ENCODE measurements at places on chromosomes 4 and X. TPM values are rescaled to one million over a fixed set of nuclear protein-coding genes. Genes with fewer than 3 reads are reported as not detected.

DACH2 gene
- 8.6 TPM for total RNA-seq

- no peak for DNase-seq
- H3K4me1 ChIP-seq = no peaks in the 10 kb centered on the region
- no peaks in the 10 kb centered on the region for H3K36me3 ChIP-seq
- H3K27ac ChIP-seq = peak overlapping the region; percentile 92
Observed at GRCh38 chr4:99945718-99946355, 581 bp downstream of the DNAJB14 start.

CT83 gene
- total RNA-seq = not detected

DNA sequence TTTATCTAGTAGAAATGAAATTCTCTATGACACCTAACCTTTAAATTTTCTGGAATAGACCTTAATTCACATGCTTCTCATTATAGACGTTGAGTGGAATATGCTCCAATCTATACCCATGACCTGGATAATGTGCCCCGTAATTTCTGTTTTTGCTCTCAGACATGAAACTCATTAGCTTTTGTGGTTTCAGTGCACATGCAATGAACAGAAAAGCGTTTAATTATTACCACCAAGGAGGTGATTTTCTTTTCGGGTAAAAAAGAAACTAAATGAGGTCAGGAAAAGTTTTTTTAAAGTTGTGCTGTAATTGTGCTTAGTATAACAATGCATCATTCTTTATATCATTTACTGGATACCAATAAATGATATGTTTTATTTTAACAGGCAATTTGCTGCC lies 1703.9 kb upstream of the TENM3 start:
- H3K4me1 ChIP-seq = no peaks in the 10 kb centered on the region
- no peak for DNase-seq
- no peaks in the 10 kb centered on the region for H3K27me3 ChIP-seq
- H3K4me3 ChIP-seq = no peak overlapping the region
- no peaks in the 10 kb centered on the region for H3K36me3 ChIP-seq

DNA sequence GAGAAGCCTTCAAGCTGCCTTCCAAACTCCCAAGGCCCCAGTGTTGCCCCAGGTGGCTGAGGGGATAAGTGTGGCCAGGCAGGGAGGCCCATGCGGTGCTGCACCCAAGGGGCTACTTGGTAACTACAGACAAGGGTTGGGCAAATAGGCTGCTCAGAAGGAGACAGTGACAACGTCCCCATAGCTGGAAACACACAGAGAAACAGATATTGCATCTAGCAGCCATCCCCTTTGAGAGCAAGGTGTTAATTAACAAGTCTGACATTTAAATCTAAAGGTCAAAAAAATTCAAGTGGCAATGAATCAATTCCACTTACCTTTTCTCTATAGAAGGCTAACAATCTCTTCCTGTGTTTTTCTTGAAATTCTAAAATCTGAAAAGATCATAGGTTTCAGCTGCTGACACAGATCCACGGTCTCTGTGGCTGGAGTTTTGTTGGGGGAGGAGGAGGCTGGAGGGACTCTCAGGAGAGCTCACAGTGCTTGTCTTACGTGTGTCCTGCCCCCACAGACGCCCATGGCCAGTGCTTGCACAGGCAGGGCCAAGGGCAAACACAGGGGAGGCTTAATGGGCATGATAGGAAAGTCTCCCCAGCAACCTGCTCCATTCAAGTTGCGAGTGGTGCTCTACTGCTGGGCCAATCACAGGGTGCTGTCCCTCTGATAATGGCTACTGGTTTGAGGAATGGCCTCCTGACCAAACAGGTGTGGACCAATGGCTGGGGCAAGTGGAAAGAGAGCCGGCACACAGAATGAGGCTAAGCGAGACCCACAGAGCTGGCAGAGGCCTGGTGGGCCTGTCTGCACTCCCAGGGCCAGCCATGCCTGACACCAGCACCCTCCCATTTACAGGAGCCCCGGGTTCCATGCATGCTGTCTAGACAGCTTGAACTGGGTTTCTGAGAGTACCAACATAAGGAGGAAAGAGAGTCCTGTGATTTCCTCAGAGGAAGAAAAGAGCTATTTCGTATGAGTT lies 22.6 kb downstream of the RNF212 start:
- no peak overlapping the region for H3K4me3 ChIP-seq
- no peaks in the 10 kb centered on the region for H3K4me1 ChIP-seq
- DNase-seq = no peak
- H3K36me3 ChIP-seq = no peaks in the 10 kb centered on the region
- no peak overlapping the region for H3K27ac ChIP-seq

COL4A6 gene
- 34.6 TPM for total RNA-seq

AADAT gene
- total RNA-seq = 14.4 TPM

- H3K4me1 ChIP-seq = no peaks in the 10 kb centered on the region
- no peaks in the 10 kb centered on the region for H3K36me3 ChIP-seq
- no peak overlapping the region for H3K27ac ChIP-seq
- H3K4me3 ChIP-seq = no peak overlapping the region
- H3K27me3 ChIP-seq = no peaks in the 10 kb centered on the region
- no peak for DNase-seq
Observed at GRCh38 chr4:33296876-33297455, 2576.8 kb downstream of the PCDH7 start.

MAGEA10 gene
- not detected for total RNA-seq

DNA sequence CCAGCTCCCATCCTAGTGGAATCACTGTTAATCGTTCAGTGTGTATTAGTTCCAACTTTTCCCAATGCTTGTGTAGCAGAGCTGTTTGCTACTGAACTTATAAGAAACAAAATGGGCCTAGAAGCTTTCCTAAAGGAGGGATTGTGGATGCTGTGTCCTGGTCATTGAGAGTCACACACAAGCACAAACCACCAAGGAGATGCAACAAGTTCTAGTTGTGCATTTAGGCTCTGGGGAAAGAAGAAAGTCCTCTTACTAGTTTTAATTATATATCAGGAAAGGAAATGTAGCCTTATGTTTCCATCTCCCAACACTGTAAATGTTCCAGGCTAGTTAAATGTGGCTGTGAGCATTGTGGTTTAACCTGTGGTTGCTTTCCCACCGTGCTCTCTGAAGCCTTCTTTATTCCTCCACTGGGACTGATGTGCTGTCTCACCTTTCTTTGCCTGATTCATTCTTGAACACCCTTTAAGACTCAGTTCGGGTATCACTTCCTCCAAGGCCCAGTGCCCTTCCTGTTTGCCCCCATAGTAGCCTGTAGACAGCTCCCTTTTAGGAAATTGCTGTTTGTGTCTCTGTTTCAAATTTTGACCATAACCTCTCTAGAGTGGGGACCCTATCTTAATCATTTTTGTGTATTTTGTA lies 34.3 kb downstream of the ATP10D start:
- no peak overlapping the region for H3K27ac ChIP-seq
- no peak overlapping the region for H3K4me3 ChIP-seq
- H3K4me1 ChIP-seq = no peaks in the 10 kb centered on the region
- DNase-seq = no peak
- H3K27me3 ChIP-seq = no peaks in the 10 kb centered on the region
- no peaks in the 10 kb centered on the region for H3K36me3 ChIP-seq

DNA sequence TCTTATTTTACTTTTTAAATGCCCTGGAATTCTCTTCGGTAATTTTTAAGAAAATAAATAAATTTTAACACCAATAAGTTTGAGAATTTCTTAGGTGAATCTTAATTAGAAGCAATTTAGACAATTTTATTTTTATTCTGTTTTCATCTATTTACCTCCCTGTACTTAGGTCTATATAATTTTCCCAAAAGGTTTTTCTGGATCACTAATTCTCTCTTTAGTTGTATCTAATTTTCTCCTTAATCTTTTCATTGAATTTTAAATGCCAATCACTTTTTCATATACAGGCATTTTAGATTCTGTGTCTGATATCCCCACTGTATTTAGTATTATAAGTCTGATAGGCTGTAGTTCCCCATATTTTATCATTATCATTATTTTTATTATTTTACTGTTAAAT lies 845.3 kb downstream of the TRIML1 start:
- no peaks in the 10 kb centered on the region for H3K27me3 ChIP-seq
- no peak for DNase-seq
- H3K4me3 ChIP-seq = no peak overlapping the region

XK gene
- total RNA-seq = 0.26 TPM

DNA sequence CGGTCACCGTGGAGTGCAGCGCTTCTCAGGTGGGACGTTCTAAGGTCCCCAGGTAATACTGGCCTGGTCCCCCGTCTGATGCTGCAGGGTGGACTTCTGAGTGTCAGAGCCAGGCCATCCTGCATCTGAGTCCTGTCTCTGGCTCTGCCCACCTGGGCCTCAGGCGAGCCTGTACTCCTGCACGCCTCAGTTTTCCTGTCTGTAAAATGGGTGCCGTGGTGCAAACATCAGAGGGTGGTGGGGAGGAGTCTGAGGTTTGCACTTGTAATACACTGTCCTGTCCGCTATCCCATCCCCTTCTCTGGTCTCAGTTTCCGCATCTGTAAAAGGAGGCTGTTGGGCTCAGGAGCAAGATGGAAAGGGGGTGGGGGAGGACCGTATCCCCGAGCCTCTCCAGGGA lies 41.3 kb downstream of the SORCS2 start:
- no peaks in the 10 kb centered on the region for H3K36me3 ChIP-seq
- no peak for DNase-seq

ZNF732 gene
- total RNA-seq = 1.6 TPM

ADAM29 gene
- total RNA-seq = not detected

GRCh38 chrX:71109051-71109450 lies 2.3 kb downstream of the IL2RG start:
- DNase-seq = no peak
- H3K27me3 ChIP-seq = no peaks in the 10 kb centered on the region
- H3K4me1 ChIP-seq = no peaks in the 10 kb centered on the region
- H3K4me3 ChIP-seq = no peak overlapping the region
- H3K27ac ChIP-seq = no peak overlapping the region
- H3K36me3 ChIP-seq = no peaks in the 10 kb centered on the region

DUSP9 gene
- total RNA-seq = 0.21 TPM

DNA sequence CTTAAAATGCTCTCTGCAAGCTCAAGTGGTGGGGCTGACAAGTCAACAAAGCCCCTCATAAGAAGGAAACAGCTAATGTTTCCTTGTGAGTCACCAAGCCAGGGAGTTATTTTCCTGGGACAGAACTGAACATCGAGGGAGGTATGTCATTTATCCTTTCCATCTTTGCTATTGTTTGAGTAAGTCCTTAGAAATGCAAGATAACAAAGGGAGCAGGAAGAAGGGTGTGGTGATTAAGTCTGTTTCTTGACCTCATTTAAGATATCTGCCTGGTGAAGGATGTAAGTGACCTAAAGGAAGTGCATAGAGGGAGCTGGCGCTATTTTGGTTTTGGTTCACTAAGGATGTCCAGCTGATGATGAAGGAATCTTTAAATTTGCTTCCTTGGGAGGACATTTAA lies 39.9 kb downstream of the ATG4A start:
- H3K27ac ChIP-seq = no peak overlapping the region
- DNase-seq = no peak
- no peak overlapping the region for H3K4me3 ChIP-seq
- no peaks in the 10 kb centered on the region for H3K36me3 ChIP-seq
- no peaks in the 10 kb centered on the region for H3K4me1 ChIP-seq

DNA sequence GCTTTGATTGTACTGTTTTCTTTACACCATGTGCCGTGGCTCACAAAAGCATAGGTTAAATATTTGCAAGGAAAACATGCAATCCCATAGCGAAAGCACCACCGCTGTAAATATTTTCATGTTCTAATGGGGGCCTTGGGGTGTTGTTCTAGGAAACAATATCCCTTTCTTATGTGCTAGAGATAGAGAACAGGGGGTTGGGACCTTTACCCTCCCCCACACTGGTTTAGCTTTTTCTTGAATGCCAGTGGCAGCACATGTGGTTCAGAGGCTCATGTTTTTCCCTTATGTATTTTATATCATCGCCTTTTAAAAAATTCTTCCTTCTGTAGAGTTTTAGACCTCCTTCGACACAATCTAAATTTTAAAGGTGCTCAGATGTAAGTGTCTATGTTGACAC lies 422.6 kb upstream of the TENM3 start:
- DNase-seq = no peak
- no peak overlapping the region for H3K27ac ChIP-seq
- H3K4me1 ChIP-seq = no peaks in the 10 kb centered on the region
- no peak overlapping the region for H3K4me3 ChIP-seq

C4orf54 gene
- not detected for total RNA-seq

DNA sequence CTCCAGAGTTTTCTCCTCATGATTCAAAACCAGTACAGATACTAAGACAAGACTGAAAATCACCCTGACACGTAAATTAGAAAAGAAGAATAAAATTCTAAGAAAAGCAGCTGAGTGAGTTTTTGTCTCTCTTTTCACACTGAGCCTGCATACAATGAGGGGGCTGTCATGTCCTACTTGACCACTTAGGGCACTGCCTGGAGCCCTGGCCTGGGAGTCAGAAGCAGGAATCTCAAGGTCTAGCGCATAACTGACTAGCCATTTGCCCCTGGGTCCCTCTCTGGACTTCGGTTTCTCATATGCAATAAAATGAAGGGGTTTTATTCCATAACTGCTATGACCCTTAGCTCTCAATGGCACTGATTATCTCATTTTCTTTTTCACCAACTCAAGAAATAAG lies 36.7 kb upstream of the SLC25A4 start:
- no peak overlapping the region for H3K4me3 ChIP-seq
- DNase-seq = no peak
- H3K4me1 ChIP-seq = no peaks in the 10 kb centered on the region
- no peaks in the 10 kb centered on the region for H3K36me3 ChIP-seq

MAGEB17 gene
- total RNA-seq = not detected

HOPX gene
- total RNA-seq = 7.7 TPM

DNA sequence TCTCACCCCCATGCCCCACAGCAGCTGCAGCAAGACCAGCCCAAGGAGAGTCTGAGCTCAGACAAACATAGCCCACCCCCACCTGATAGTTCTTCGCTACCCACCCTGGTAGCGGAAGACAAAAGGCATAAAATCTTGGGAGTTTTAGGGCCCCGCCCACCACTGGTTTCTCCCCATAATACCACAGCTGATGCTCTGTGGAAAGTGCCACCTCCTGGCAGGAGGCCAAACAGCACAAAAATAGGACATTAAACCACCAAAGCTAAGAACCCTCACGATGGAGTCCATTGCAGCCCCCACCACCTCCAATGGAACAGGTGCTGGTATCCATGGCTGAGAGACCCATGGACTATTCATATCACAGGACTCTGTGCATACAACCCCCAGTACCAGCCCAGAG lies 226.7 kb downstream of the SNCA start:
- no peak for DNase-seq
- H3K36me3 ChIP-seq = no peaks in the 10 kb centered on the region
- H3K4me1 ChIP-seq = no peaks in the 10 kb centered on the region
- H3K4me3 ChIP-seq = no peak overlapping the region
- H3K27me3 ChIP-seq = no peaks in the 10 kb centered on the region

DNA sequence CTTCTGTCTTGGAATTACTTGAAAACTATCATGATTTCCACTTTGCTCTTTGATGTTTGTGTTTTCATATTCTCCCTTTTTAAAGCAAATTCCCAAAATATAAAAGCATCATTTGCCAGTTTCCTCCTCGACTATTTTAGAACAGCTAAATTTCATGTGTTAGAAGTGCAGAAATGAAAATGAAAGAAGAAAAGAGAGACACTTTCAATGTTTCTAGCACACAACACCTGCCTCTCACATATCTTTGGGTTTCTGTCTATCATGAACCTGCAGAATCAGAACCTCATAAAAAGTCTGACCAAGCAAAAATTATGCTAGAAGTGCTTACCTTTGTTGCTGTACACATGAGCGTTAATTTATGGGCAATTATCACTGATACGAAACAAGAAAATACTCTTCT lies 1.9 kb upstream of the NEUROG2 start:
- no peak overlapping the region for H3K27ac ChIP-seq
- no peaks in the 10 kb centered on the region for H3K4me1 ChIP-seq
- no peak overlapping the region for H3K4me3 ChIP-seq
- H3K36me3 ChIP-seq = no peaks in the 10 kb centered on the region
- H3K27me3 ChIP-seq = peaks cover 82% of the 10 kb centered on the region
- no peak for DNase-seq

TAF1 gene
- total RNA-seq = 92.5 TPM

GRCh38 chr4:99390055-99390454 lies 37.5 kb upstream of the ADH1C start:
- H3K27ac ChIP-seq = peak overlapping the region; percentile 93
- no peaks in the 10 kb centered on the region for H3K27me3 ChIP-seq
- H3K4me3 ChIP-seq = no peak overlapping the region
- no peaks in the 10 kb centered on the region for H3K36me3 ChIP-seq
- no peaks in the 10 kb centered on the region for H3K4me1 ChIP-seq
